ENCODE measurements at places on chromosomes 5 and 9.

- peak; percentile 86 for DNase-seq
Observed at GRCh38 chr5:132674671-132675506, 1.1 kb downstream of the IL4 start.

DNA sequence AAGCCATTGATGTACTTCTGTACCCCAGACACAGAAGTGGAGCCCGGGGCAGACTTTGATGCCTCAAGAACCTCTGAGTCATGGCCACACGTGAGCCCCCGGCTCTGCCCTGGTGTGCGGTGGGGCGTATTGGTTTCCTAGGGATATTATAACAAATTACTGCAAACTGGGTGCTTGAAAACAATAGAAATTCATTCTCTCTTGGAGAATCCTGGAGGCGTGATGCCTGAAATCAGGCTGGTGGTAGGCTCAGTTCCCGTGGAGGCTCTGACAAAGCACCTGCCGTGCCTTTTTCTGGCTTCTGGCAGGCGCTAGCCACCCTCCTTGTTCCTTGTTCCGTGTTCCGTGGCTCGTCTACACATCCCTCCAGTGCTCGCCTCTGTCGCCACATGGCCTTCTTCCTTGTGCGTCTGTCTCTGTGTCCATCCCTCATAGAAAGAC lies 24.2 kb downstream of the NEK6 start:
- no peak for DNase-seq

- DNase-seq, result no peak
Observed at GRCh38 chr5:54639621-54640020, 122.1 kb downstream of the SNX18 start.

GRCh38 chr5:56699538-56699937 lies 115.8 kb upstream of the MAP3K1 start:
- no peak for DNase-seq

DNA sequence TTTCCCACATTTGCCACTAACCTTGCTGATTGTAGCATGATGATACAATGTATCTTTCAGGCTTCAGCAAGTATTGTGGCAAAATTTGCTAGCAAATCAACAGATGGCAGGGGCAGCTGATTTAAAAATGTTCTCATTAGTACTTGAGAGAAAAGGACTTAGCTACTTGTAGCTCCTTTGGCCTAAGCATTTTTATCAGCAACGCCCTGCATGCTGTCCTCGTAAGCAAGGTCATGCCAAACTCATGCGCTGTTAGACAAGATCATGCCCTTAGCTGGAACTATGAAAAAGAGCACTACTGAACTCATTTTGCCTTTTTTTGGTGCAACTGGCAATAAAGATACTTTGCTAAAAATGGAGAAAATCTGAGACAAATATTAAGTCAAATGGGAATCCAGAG lies 197.1 kb downstream of the ICE1 start:
- DNase-seq, result no peak

DNA sequence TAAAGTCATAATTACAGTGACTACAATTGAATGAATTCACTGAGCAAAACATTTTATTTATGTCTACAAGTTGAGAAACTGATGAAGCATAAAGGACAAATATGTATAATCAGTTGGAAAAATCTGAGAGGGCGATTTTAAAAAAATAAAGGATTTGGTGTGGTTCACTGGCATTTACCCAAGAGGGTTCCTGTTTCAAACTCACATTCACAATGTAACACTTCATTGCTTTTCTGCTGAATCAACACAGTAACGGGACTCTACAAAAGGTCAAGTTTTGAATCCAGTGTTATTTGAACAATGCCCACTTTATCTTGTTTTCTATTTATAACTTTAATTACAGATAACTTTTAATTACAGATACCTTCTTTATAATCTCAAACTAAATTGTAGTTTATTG lies 138.6 kb downstream of the NUDT12 start:
- no peak for DNase-seq

- DNase-seq, result no peak
Observed at GRCh38 chr9:132243156-132244074, 81.6 kb downstream of the NTNG2 start.

- DNase-seq, result no peak
Observed at GRCh38 chr5:9421884-9422283, 124.0 kb downstream of the SEMA5A start.

GRCh38 chr9:10052181-10052580 lies 560.6 kb downstream of the PTPRD start:
- DNase-seq, result no peak

DNA sequence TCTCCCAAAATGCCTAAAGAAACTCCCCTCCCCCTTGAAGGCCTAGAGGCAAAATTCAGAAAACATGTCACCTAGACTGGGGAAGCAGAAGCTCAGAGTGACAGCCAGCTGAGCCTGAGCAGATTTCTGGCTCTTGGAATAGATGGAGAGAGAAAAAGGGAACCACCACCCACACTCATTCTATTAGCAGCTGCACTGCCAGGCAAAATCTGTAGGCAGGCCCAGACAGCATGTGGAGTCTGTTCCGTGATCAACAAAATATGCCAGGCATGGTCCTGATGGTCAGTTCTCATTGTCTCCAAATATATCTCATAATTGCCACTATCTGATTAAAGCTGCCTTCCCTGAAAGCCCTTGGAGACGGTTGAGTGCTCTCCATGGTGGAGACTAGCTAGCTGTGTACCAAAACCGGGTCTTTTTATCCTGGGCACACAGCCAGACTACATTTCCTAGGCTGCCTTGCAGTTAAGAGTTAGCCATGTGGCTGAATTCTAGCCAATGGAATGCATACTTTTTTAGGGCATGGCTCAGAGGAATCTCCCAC lies 131.7 kb upstream of the GPR151 start:
- no peak for DNase-seq

DNA sequence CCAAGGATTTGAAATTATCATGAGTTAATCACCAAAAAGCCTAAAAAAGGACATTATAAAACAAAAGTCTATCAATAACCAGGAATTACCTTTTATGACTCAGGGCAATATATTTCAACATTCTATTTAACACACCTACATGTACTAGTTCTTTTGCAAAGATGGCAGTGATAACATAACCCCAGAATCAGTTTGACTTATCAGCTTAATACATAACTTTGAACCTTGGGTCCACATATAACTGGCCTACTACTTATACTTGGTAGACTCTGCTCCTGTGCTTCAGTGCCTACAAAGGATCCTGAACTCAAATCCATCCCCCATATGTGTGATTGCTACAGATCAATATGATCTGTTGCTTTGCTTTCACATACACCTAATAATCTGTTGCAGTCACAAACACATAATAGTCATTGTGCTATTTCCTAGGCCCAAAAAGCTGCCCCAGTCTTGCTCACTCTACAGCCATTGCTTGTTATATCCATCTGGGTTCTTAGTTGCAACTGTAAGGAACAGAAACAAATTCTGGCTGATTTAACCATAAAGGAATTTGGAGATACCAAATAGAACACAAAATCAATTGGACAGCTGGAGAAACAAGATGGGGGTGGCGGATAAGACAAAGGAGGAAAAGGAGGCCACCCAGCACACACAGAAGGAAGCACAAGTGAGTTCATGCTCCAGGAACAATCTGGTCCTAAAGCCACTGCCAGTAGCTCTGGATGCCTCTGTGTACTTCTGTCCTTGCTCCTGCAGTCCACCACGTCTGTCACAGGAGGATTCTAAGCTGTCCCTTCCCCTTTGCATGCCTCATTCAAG lies 25.5 kb downstream of the DEPDC1B start:
- no peak for DNase-seq

DNA sequence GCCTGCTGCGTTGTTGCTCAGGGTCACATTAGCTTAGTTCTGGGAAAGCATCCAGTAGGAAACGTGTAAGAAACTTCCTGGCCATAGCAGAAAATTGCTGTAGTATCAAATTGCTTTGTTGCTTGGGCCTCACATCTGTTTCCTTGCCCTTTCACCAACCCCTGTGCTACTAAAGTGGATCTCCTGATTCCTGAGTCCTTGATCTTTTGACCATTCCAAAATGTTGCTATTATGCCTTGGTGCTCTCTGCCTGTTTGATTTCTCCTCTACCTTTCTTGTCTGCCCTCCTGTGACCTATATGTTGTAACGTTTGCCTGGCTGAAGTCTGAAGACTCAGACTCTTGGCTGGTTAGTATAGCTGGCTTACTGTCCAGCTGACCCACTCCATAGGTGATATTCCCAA lies 350.5 kb downstream of the ADGRV1 start:
- no peak for DNase-seq

DNA sequence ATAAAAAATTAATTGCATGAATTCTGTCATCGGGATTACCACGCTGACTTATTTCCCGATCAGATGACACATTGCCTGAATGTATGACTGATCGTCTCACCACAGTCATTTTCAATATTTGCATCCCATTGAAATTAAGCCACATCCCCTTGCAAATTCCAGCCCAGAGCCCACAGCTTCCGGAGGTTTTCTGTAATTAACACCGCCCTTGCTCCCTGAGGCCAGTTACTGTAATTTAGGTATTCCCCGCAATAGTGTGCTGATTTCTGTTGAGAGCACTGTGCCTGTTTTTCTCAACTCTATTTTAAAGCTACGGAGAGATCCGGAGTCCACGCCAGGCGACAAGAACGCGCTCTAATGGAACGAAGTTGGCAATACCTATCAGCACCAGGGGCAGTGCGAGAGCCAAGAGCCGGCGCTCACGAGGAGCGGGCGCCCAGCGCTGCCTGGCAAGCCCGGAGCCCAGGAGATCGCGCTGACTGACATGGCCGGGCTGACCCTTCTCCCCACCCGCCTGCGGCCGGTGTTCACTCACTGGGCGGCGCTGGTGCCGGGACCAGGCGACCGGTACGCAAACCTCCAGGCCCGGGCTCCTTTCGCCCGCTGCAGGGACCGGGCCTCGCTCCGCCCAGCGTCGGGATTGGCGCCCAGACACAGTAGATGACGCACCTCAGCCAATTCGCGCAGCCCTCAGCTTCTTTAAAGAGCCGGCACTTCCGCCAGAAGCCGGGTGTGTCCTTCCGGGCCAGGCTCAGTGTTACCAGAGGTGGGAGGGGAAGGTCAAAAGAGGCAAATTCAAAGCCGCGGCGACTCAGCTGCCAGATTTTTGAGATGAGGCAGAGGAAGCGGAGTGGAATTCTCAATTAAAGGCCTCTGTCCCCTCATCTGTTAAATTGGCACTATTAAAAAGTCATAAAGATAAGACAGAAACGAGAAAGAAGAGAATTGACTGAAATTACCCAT lies at the start of gene PLGRKT:
PLGRKT (minus strand) TSS at position 672 of the 963 bp plus-strand sequence. CDS start 5,948 bp downstream, outside the sequence.
- DNase-seq, result peak; percentile 41

DNA sequence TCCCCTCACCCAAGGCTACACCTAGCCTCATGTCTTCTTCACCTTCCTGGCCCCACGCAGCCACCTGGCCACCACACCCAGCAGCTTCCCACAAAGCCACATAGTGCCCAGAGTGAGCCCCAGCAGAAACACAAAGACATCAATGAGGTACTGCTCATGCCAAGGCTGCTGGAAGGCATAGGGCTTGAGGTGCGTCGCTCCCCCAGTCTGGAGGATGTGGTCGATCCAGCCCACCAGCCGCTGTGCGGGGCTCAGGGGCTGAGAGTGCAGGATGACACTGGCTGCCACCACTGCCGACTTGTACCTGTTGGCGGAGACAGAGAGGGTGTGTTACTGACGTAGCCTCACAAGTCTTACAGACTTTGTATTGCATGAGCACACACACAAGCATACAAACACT lies 15.8 kb upstream of the CAPSL start:
- no peak for DNase-seq

DNA sequence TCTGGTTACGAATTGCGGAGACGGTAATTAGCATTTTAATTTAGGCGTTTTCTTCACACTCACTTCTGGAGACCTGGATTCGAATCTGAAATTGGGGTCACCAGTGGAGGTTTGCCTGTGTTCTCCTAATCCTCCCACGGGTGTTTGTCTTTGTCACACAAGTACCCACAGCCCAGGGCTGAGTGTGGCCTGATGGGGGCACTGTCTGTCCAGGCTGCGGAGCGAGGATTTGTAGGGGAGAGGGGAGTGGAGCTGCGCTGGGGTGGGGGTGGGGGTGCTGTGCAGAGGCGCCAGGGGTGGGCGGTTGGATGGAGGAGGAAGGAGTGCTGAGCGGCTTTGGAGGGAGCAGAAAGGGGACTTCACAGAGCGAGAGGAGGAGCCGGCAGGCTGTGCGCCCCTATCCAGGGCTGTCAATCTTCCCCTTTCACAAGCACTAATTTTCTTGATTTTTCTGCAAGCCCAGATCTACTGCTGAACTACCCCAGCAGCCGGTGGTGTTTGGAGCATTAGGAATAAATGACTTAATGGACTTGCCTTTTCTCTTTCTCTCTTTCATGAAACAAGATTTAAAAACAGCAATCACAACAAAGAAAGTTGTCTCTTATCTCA lies 53.1 kb downstream of the TSPAN17 start:
- no peak for DNase-seq

GRCh38 chr9:69657269-69657668 lies 14.9 kb downstream of the APBA1 start:
- no peak for DNase-seq

GRCh38 chr5:169895926-169896325 lies 84.4 kb downstream of the INSYN2B start:
- DNase-seq, result no peak

DNA sequence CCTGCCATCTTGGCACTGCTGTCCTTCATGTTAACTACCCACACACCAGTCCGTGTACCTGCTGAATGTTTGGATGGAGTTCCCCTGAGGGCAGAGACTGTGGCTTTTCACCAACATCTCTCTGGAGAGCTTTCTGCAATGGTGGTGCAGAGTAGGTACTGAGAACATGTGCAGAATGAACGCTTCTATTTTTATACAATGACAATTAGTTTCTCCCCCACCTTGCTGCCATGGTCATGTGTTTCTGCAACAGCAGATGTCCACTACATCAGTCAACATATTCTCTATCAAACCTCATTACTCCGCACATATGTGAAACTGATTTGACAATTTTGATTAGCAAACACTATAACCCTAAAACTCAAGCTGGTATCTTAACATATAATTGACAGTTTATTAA lies 14.5 kb downstream of the PTCH1 start:
- no peak for DNase-seq

DNA sequence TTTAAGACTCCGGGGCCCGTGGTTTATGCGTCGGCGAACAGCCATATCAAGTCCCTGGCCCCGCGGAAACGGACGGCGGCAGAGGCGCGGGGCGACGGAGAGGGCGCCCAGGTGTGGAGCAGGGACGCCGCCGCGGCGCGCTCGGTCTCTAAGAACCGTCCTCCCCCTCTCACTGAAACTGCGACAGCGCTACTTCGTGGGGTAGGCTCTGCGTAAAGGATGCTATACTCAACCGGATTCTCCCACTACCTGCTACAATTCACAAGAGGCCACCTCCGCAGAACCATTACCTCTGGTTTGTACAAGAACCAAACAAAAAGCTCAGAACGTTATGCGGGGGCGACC lies 404 bp downstream of the MRNIP start:
- DNase-seq, result no peak

GRCh38 chr5:157509093-157509492 lies 49.1 kb downstream of the NIPAL4 start:
- DNase-seq, result no peak

GRCh38 chr5:15600035-15600434 lies 100.1 kb downstream of the FBXL7 start:
- DNase-seq, result no peak

DNA sequence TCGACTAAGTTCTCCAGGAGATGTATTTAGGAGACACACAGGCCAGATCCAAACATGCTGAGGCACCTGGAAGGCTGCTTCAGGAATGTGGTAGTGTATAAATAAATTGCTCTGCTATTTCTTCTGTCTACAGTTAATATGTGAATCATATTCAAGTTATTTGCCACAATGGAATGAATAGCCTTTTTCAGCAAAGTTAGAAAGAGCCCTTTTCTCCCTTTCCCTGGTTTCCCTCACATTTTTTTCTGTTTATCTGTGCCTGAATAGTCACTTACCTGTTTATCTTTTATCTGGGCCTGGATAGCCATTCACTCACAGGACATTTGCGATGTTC lies 44.1 kb upstream of the CLINT1 start:
- no peak for DNase-seq

Measured in epithelial cell of prostate (primary cell).